ENCODE measurements at places on chromosomes 5 and 9.

DNA sequence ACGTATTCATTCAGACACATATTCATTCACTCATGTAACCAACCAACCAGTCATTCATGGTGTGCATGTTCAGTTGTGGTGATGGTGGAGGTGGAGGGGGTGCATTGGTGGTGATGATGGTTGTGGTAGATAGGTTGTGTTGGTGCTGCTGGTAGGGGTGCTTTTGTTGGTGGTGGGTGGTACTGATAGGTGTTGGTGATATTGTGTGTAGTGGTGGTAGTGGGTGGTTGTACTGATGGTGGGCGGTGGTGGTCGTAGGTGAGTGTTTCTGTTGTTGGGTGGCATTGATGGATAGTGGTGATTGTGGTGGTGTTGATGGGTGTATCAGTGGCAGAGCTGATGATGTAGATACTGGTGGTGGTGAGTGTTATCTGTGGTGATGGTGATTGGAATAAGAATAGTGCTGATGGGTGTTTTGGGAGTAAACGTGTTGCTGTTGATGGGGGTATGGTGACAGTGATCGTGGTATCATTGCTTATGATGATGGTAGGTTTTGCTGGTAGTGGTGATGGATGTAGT, 59.8 kb upstream of the SHB start:
- no peak for DNase-seq

GRCh38 chr5:147616421-147616820, 106.6 kb upstream of the DPYSL3 start:
- DNase-seq, result no peak

GRCh38 chr5:89445106-89445745, 562.2 kb upstream of the MEF2C start:
- DNase-seq, result no peak

GRCh38 chr5:77957081-77957480, 180.9 kb upstream of the TBCA start:
- DNase-seq, result no peak

GRCh38 chr5:115068239-115069086, 101.2 kb downstream of the TRIM36 start:
- no peak for DNase-seq

- DNase-seq, result no peak
These were observed at the start of gene GDA for GRCh38 chr9:72149231-72149975. GDA (plus strand) TSS chr9:72149440; CDS start chr9:72149560, 120 bp downstream.

Measured in stimulated activated CD4-positive, alpha-beta T cell treated with anti-CD3 and anti-CD28 coated beads, Interleukin-15, amount 100 ng/mL, for 1 hour (primary cell).